ENCODE measurements at places on chromosomes 12 and 14.

DNA sequence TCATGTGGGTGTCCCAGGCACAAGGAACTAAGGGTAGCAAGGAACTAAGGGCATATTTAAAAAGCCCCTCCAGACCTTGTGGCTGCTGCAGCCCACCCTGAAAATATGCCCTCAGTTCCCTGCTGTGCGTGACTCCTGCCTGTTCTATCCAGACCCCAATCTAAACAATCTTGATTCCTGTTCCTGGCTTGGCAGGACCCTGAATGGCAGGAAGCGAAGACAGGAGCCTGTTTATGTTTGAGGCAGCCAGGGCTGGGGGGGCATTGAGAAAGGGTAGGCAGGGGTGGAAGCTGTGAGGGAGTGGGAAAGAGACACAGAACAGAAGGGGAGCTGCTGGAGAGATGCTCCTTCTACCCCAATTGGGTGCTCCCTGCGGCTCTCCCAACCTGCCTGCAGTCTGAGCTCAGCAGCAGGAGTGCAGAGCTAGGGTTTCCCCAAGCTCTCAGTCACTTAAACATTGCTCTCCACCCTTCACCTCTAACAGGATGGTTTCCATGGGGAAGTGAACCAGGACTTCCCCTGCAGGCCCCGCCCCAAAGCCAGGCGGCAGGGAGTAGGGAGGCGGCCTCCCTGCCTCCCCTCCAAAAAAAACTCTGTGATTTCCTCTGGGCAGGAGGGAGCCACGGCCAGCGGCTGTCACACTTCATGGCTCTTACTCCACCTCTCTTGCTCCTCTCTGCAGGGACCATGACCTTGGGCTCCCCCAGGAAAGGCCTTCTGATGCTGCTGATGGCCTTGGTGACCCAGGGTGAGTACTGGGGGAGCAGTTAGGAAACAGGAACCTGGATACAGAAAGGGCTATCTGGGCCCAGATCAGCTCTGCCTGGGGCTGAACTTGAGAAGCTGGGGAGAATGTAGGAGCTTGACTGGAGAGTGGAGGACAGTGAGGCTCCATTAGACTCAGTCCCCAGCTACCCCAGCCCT, 4.7 kb downstream of the ACVRL1 start:
- DNase-seq: no peak

DNA sequence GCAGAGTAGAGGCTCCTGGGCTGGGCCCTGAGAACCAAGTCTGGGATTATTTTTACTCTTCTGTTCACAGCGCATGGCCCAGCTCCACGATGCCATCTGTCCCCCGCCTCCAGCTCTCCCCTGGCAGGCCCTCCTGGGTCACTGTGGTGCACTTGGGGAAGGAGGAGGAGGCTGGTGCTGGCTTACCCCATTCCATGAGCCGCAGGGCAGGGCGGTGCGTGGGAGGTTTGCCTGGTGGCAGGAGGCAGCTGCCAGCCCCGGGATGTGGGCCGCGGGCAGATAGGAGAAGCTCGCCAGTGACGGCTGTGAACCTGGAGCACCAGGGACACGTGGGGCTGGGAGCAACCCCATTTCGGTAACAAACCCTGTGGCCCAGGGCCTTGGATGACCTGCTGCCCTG, 23.2 kb downstream of the TEAD4 start:
- DNase-seq: no peak

GRCh38 chr12:111777345-111778045, 10.8 kb downstream of the ALDH2 start:
- DNase-seq: no peak

- DNase-seq: no peak
Measured at GRCh38 chr12:105220150-105220928, 15.6 kb downstream of the APPL2 start.

DNA sequence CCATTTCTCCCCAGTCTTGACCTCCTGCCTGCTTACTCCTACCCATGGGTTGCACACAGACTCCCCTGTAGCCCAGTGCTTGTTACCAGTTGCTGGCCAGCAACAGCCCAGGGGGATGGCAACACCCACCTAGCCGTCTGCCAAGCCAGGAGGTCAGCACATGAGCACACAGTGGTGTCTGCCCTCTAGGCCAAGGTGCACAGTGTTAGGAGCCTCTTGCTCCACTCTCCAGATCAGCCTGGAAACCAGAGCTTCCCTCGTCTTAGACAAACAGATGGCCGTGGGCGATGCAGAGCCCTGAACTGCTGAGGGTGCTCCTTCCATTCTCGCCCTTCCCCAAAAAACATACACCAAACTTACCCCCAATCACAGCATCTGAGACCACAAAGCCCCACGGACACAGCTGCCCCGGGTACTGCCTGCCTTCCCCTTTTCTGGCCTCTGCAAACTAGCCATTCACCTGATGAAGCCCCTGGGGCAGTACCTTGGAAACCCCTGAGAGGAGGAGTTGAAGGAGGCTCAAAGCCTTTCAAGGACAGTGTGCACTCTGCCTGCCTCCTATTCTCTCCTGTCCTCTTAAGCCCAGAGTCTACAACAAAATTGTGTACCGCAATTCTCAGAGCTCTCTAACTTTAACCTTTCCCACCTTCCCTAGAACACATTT, 1.0 kb upstream of the GPD1 start:
- DNase-seq: no peak

- DNase-seq: no peak
Measured at GRCh38 chr14:81192594-81192993, 28.2 kb downstream of the GTF2A1 start.

Measured in activated gamma-delta T cell treated with Interleukin-2 at 50 U/mL for 16 hours (primary cell).